ENCODE measurements at places on chromosomes 6 and 20.

GRCh38 chr6:90136837-90137568 is 159.6 kb downstream of the BACH2 start:
- DNase-seq: no peak

GRCh38 chr6:150666071-150666470 is 66.4 kb downstream of the PLEKHG1 start:
- no peak for DNase-seq

DNA sequence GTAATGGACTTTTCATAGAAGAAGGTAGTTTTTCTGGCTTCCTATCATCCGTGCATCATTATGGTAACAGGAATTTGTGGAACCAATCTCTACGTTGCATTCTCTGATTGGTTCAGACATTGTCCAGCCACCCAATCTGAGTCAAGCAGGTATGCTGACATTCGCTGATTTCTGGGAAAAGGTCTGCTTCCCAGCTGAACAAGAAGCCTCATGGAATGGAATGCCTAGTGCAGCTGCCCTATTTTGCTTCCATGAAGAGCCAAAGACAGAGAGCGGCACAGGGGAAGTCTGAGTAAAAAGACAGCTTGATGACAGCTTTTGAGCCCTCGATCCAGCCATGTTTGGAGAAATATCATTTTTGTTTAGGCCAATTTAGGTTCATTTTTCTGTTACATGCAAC is 38.5 kb upstream of the TXLNB start:
- no peak for DNase-seq

DNA sequence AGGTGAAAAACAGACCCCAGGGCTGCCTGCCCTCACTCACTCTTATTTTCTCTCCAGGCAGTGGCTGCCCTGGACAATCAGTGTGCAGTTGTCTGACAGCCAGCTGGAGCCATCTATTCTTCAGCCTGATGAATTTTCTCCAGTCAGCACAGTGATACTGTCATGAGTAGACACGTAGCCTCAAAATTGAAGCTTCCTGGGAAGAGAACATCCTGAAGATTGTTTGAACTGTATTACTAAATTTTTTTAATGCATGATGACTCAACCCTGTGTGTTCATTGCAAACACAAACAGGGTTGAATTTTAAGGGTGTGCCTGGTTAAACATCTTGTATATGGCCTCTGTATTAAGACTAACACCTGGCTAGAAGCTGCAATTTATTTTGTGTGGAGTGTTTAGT is 49.8 kb upstream of the STXBP5 start:
- no peak for DNase-seq

GRCh38 chr20:45052698-45053429 is 48.1 kb downstream of the KCNS1 start:
- no peak for DNase-seq

DNA sequence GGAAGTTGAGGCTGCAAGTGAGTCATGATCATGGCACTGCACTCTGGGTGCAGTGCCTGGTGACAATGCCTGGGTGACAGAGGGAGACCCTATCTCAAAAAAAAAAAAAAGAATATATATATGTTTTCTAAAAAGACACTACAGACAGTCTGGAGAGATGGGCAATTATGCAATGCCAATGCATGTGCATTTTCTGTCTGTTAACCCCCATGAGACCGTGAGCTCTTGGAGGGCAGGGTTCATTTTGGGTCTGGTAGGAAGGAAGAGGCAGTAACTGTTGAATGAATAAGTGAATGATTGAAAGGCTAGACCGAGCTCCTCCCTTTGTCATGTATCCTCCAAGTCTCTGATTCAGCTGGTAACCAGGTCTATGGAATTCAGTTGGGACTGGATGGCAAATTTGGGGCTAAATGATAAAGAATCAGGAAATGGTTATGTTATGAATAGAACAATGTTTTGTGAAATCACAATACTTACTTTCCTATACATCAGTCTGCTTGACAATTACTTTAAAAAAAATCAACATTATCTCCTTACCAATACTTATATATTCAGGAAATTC is 5.6 kb upstream of the BLCAP start:
- DNase-seq: no peak

- peak; percentile 68 for DNase-seq
These were observed 1.2 kb downstream of the ZNF335 start for GRCh38 chr20:45970646-45971424.

DNA sequence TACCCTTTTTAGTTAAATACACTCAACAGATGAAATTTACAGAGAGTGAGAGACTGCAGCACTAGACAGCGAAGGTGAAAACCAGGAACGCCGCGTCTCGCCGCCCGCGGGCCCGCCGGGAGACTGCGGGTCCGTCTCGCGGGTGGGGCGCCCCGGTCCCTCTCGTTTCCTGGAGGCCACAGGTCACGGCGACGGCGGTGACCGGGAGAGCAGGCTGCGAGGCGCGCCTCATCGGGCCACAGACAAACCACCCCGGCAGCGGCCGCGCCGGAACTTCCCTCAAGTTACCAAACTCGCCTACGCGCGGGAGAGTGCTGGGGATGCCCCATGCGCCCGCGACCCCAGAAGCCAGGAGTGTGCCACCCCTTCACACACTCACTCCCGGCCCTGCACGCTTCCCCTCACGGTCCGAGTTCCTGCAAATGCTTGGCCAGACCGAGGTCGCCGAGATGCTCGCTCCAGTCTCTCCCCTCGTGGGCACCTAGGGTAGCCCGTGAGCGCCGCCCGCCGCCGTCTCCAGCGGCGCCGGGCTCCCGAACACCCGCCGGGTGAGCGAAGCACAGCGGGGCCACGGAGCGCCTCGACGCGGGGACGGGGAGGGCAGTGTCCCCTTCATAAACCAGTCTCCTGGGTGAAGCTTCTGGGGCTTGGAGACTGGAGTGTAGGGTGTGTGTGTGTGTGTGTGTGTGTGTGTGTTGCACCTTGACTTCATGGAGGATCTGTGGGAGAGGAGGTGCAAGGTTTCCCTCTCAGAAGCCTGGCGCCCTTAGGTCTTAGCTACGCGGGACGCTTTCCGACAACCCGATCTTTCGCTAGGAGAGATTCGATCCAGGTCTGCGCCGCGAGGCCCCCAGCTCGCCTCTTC is 1.4 kb downstream of the BACH2 start:
- DNase-seq: peak; percentile 49

GRCh38 chr6:118959903-118960302 is 24.9 kb upstream of the MCM9 start:
- no peak for DNase-seq

DNA sequence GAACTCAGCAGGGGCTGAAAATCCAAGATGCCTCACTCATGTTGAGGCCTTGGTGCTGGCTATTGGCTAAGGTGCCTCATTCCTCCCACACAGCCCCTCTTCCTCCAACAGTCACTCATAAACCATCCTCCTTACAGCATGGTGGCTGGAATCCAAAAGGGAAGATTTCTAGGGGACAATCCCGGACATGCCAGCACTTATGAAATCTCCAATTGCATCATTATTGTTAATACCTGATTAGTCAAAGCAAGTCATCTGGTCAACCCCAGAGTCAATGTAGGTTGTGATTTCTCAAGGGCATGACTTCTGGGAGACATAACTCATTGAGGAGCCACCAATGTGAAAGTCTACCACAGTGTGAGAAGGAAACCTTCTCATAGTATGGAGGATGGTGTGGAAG is 506.6 kb upstream of the NOX3 start:
- no peak for DNase-seq

- no peak for DNase-seq
These were observed 236.3 kb downstream of the EPHA7 start for GRCh38 chr6:93182938-93183479.

GRCh38 chr20:32509639-32510066 is 75.5 kb downstream of the NOL4L start:
- no peak for DNase-seq

DNA sequence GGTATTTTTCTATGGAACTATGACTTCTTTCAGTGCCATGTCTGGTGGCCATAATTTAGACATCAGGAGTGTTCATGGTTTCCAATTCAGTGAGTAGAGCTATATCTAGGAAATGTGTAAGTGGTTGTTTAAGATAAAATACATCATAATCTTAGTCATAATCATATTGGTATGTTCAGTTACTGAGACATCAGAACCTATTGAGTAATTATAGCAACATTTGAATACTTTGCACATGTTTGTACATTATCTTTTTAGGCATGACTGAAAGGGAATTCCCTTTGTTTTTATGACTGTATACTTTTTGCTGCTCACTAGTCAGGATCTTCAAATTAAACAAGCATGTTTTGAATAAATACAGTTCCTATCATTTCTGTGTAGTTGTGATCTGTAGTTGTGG is 64.0 kb downstream of the STXBP5 start:
- no peak for DNase-seq

- no peak for DNase-seq
These were observed 328.6 kb upstream of the SYNCRIP start for GRCh38 chr6:85971238-85971637.

DNA sequence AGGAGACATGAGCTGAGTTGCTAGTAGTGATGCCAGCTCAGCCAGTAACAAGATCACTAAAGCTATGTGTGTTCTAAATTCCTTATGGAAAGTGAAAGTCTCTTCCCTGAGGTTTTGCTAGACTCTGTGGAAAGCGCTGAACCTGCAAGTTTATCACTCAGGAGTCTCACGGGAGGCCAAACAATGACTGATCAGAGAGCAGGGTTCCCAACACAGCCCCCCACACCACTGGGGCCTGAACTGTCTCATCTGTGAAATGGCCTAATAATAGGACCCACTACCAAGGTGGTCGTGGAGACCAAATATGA is 19.9 kb downstream of the ACSS1 start:
- DNase-seq: no peak
